Fibroblast of skin of scalp (primary cell): ENCODE measurements at places on chromosomes 16 and 17.
A peak's percentile ranks its signal among the peaks of the same experiment; 100 is the strongest.

- no peak for DNase-seq
These were observed 597.4 kb upstream of the CDH5 start for GRCh38 chr16:65769055-65769465.

DNA sequence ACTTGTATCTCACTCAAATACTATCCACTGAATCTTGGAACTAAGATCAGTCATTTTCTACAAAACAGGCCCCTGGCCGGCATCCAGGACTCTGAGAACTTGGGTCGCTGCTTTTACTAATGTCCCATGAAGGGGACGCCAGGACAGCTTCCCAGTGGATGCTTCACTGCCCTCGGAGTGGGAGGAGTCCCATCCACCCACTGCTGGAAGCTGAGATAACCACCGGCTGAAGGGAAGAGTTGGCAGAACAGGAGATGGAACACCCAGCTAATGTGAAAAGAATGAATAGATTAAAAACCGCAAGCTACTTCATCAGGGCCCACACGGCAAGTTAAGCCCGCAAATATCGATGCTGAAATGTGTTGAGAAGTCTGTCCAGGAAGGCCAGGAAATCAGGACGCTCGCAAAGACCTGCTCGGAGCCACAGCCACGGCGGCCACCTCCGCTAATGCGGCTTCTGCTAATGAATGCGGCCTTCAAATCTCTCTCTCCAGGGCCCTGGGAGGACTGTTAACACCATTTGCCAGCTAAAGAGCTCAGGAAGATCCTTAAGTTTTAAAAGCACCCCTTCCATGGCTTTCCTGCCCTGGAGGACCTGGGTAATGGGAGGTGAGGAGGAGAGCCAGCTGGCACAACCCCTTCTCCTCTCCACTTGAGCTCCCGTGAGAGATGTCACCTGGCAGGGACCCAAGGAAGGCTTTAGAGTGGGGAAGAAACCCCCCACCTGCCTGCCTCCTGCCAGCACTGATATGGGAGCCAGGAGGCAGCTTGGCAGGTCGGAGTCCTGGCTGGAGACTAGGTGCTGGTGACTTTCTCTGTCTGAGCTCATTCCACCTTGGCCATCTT lies 226.6 kb upstream of the RPL38 start:
- peak; percentile 15 for DNase-seq

DNA sequence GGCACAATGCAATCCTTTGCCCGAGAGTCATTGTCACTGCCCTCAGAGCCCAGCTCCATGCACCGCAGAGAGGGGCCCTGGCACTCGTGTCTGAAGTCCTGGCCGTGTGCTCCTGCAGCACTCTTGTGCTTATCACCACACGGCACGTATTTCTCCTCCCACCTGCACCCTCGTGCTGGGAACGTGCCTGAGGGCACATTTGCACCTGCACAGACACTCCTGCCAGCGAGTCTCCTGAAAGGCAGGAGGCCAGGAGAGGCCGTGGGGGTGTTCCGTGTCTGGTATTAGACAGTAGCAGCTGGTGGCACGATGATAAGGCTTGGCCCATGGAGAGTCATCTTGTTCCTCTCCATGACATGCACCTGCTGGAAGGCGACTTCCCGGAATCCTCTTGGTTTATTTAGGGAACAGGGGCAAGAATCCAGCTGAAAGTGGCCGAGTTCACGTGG lies 3.4 kb upstream of the ACSF3 start:
- DNase-seq: no peak

- DNase-seq: no peak
These were observed 32.6 kb downstream of the CDRT15 start for GRCh38 chr17:14204084-14204483.

- no peak for DNase-seq
These were observed 39.3 kb downstream of the CBFB start for GRCh38 chr16:67068212-67068753.

DNA sequence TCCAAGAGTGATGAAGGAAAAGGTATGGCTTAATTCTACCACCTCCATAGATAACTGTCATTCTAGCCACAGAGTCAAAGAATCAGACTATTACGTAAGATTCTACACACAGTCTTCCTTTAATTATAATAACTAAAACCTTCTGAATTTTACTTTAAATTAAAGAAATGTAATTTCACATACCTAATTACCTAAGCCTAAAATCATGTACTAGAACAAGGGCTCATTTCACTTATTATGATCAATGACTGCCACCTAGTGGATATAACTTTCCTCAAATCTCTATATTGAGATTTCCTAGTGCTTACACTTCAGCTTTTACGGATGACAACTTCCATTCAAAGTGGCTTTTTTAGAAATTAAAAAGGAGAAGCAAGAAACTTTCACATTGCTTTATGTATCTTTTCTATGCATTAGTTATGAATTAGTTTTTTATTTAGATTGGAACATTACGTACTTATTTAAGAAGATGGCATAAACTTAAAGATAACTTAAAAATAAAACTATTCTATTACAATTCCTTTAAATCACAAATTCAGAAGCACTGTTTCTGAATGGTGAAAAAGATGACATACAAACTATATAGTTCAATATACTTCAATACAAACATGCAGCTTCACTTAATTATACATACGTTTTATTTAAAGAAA lies 18.2 kb upstream of the ABCA10 start:
- DNase-seq: peak; percentile 46

DNA sequence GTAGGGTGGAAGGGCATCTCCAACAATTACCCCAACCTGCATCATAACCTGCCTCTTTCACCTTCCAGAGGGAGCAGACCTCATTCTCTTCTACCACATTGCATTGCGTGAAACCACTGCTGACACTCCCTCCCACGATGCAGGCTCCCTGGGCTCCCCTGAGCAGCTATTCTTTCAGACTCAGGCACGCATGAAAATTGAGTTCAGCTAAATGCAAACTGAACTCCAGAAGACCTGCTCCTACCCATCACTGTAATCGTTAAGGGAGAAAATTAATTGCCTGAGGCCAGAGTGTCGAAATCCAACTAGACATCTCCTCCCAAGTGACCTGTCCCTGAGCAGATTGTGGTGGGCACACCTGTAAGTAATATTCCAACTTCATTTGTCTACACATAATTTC lies 186.0 kb downstream of the GRIN2A start:
- no peak for DNase-seq

- DNase-seq: no peak
These were observed 16.0 kb downstream of the CD7 start for GRCh38 chr17:82301300-82301915.

GRCh38 chr17:34670618-34671017 lies 91.2 kb downstream of the TMEM132E start:
- DNase-seq: no peak

DNA sequence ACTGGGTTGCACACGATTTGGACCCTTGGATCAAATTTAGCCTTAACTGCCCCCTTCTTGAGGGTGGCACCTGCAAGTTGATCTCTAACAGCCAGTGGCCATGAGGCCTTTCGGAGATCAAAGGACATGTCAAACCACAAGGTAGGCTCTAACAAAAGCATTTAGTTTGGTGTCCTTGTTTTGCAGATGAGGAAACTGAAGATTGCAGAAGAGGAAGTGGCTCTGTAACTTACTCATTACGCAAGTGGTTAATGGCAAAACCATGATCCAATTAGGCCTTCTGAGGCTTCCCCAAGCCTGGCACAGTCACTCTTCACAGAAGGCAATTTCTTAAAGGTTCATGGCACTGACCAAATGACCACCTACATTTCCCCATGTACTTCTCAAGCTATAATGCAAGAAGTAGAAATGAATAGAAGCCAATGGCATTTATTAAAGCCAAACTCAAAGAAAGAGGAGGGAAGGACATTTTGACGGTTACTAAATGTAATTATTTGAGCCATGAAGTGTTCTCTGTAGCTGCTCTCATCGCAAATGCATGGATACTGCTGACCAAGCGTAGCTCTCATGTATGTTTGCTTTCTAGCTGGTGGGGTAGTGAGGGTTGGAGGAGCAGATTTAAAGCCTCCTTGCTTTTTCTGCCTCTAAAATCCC lies 32.8 kb upstream of the ABCC12 start:
- DNase-seq: no peak

DNA sequence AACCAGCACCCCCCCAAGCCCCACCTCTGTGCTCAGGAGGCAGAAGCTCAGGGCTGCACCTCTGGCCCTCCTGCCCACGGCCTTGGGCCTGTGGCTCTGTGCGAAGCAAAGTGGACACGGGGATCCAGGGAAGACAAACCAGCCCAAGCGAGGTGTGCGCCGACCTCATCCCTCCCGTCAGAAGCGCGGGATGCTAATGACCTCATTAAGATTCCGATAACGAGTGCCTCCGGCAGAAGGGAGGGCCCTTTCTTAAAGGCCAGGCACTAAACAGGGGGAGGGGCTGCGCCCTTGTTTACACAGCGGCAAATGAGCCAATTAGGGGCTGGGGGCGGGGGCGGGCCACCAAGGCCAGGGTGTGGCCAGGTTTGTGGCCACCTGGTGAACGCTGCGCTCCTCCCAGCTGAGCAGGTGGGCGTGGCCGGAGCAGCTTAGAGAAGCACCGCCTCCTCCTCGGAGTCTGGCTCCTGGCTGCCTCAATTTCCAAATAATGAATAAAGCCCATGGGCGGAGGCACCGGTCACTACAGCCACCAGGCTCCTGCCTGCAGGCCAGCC lies 3.2 kb downstream of the CBX4 start:
- DNase-seq: no peak
